Stimulated activated CD4-positive, alpha-beta T cell treated with anti-CD3 and anti-CD28 coated beads, Interleukin-1b, Interleukin-23, amount 100 ng/mL, for 1 hour (primary cell): ENCODE measurements at places on chromosomes 4 and X.

DNA sequence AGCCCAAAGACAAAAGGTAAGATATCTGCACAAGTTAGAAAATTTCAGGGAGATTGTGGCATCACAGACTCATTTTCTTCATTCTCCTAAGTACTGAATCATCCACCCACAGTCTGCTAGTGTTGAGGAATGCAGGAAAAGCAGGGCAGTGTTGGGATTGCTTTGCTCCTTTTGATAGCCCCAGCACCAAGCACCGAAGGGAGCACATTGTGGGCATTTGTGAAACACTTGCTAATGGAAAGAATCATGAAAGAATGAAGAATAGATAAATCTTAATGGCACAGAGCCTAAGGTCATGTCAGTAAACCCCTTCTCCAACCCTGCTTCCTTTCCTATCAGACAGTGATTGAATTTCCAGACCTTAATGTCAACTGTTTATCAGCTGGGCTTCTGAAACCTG is 103.1 kb upstream of the GPRIN3 start:
- DNase-seq, result no peak

- no peak for DNase-seq
Measured at GRCh38 chrX:129953334-129953648, 29.1 kb upstream of the BCORL1 start.

GRCh38 chrX:31374786-31375185 is 302.9 kb upstream of the FTHL17 start:
- DNase-seq, result no peak

- no peak for DNase-seq
Measured at GRCh38 chr4:13705521-13706041, 78.1 kb upstream of the BOD1L1 start.

GRCh38 chrX:17798921-17799320 is 61.6 kb downstream of the SCML1 start:
- no peak for DNase-seq

- no peak for DNase-seq
Measured at GRCh38 chrX:129772796-129773431, 6.8 kb upstream of the SASH3 start.
